ENCODE measurements at places on chromosomes 4 and X.

GRCh38 chr4:17780501-17781299 is 721 bp downstream of the FAM184B start:
- DNase-seq: no peak

GRCh38 chrX:100895365-100896075 is 21.4 kb upstream of the NOX1 start:
- DNase-seq: no peak

GRCh38 chr4:2934813-2935761 is 28.1 kb downstream of the NOP14 start:
- DNase-seq: peak; percentile 94

- DNase-seq: peak; percentile 9
Measured at GRCh38 chr4:110049951-110050925, 137.6 kb downstream of the EGF start.

- DNase-seq: no peak
Measured at GRCh38 chrX:13253223-13253622, 66.6 kb downstream of the ATXN3L start.

DNA sequence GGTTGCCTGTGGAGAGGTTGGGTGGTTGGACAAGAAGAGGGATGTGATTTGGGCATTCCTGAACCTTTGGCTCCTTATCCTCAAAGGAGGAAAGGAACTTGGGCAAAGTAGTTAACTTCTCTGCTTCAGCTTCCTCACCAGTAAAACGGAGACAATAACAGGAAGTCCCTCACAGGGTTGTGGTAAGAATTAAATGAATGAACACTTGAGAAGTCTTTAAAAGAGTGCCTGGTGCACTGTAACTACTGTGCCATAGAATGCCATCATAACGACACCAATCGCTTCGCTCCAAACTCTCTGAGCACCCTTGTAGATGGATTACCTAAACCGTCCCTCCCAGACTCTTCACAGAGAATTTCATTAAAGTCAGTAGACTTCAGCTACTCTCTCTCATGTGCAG is 10.5 kb downstream of the ZCCHC18 start:
- no peak for DNase-seq

- DNase-seq: no peak
Measured at GRCh38 chr4:169818063-169818679, 60.4 kb upstream of the HPF1 start.

DNA sequence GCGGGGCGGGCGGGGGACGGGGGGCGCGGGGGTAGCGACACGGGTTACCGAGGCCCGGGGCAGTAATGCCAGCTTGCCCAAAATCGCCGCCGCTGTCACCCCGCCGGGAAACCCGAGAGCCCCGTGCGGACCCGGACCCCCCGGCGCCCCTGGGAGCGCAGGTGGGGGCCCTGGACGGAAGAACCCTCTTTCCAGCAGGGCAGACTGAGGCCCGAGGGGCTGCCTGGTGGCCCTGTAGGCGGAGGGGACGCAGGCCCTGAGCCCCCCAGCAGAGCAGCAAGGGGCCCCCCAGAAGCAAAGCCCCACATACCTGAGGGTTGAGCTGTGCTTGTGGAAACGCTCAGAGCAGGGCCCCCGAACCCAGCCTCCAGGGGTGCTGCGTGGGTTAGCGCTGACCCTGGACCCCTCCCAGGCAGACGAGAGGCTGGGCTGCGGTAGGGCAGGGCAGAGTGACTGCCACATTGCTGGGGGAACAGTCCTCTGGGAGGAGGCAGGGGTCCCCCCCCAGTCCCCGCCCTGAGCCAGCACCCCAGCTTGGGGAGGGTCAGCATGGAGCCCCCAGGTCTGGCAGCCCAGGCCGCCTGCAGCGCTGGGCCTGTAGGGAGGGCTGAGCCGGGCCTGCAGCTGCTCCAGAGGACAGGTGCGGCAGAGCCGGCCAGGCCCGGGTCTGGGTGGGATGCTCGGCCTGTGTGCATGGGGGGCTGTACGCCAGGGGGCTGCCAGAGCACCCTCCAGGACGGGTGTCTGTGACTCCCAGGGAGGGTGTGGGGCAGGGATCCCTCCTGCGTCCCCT is 646 bp downstream of the DOK7 start:
- no peak for DNase-seq

GRCh38 chr4:174575436-174575835 is 53.1 kb upstream of the HPGD start:
- DNase-seq: no peak

Data from activated CD4-positive, CD25-positive, alpha-beta regulatory T cell (primary cell).